ENCODE measurements at places on chromosomes 12 and 14. TPM values are rescaled to one million over a fixed set of nuclear protein-coding genes. Genes with fewer than 3 reads are reported as not detected.

The MMP14 gene
- total RNA-seq = 115 TPM

The BATF gene
- total RNA-seq = 2.6 TPM

The CHURC1 gene
- total RNA-seq = 45.3 TPM

The TARBP2 gene
- total RNA-seq = 46.4 TPM

The PDZRN4 gene
- total RNA-seq = 0.86 TPM
